Smooth muscle cell of trachea (primary cell): ENCODE measurements at places on chromosomes 1 and 21. TPM values are rescaled to one million over a fixed set of nuclear protein-coding genes. Genes with fewer than 3 reads are reported as not detected.

The CHIA gene
- not detected in 2 replicates for total RNA-seq

The OR2T33 gene
- not detected in 2 replicates for total RNA-seq

The ZNF695 gene
- total RNA-seq: 1.7 and 2.0 TPM in 2 replicates

The TSSK3 gene
- 1.0 and 1.3 TPM in 2 replicates for total RNA-seq

The C1QC gene
- total RNA-seq: not detected in 2 replicates

The PEX11B gene
- 29.6 and 40.3 TPM in 2 replicates for total RNA-seq

The HSF2BP gene
- 1.2 and 1.6 TPM in 2 replicates for total RNA-seq

The RAVER2 gene
- total RNA-seq: 4.6 and 8.1 TPM in 2 replicates

The SPRR1B gene
- total RNA-seq: not detected in 2 replicates

The BMP8B gene
- total RNA-seq: not detected in 2 replicates

The RAP1GAP gene
- 0.15 and 0.17 TPM in 2 replicates for total RNA-seq

The FCGR3B gene
- total RNA-seq: not detected in 2 replicates

The AMY1B gene
- not detected in 2 replicates for total RNA-seq

The TMEM39B gene
- total RNA-seq: 5.5 and 7.1 TPM in 2 replicates
